HepG2 (cell line): ENCODE measurements at places on chromosomes 7 and 10.

- no peak for DNase-seq
Measured at GRCh38 chr10:112000466-112000865, 183.1 kb downstream of the GPAM start.

- DNase-seq, result no peak
Measured at GRCh38 chr7:152086513-152086912, 61.0 kb downstream of the GALNT11 start.

- peak; percentile 30 for DNase-seq
Measured at GRCh38 chr10:101291331-101292193, 62.3 kb upstream of the LBX1 start.

GRCh38 chr10:129868449-129869035 is 95.5 kb downstream of the EBF3 start:
- DNase-seq, result no peak

- no peak for DNase-seq
Measured at GRCh38 chr10:23343591-23344240, 881 bp downstream of the C10orf67 start.

GRCh38 chr10:71547312-71547711 is 150.6 kb downstream of the CDH23 start:
- no peak for DNase-seq

GRCh38 chr10:79029478-79030390 is 39.0 kb upstream of the ZMIZ1 start:
- no peak for DNase-seq

DNA sequence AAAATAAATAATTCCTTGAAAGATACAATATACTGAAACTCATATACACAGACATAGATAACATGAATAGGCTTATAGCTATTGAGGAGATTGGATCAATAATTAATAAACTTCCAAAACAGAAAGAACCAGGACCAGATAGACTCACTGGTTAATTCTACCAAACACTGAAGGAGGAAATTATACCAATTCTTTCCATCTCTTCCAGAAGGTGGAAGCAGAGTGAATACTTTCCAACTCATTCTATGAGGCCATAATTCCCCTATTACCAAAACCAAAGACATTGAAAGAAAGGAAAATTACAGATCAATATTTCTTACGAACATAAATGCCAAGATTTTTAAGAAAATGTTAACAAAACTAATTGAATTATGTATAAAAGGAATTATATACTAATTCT is 624.8 kb upstream of the LRRTM3 start:
- no peak for DNase-seq

GRCh38 chr10:86711513-86712316 is 43.4 kb downstream of the LDB3 start:
- no peak for DNase-seq

- DNase-seq, result no peak
Measured at GRCh38 chr10:65482848-65483247, 1443.0 kb upstream of the LRRTM3 start.

DNA sequence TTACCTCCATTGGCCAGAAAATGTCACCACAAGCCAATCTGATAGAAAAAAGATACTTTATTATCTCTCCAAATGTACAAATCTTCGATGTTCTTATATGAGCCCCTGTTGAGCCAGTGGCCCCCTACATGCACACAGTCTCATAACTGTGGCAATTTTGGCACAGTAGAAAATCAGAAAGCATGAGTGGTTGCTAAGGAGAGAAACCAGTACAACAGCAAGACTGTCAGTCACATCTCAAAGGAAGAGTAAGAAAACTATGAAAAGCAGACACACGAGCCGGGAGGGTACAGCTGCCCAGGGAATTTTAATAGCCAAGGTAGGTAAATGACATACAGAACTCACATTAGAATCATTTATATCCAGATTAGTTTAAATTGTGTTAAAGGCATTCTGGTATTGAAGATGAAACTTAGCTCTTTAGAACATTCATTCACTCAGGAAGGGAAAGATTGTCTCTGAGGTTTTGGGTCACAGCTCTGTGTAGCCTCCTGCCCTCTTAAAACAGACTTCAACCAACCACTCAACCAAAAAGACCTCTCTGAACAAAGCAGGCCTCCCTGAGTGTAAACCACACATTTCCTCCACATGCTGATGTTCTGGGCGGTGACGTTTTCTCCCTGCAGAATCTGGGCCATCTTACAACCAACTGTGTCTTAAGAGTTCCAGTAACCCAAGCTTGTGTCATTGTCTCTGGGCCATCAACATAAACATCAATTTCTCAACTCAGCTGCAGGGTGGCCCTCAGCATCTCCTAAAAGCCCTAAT is 80.8 kb upstream of the ADAM12 start:
- DNase-seq, result no peak

DNA sequence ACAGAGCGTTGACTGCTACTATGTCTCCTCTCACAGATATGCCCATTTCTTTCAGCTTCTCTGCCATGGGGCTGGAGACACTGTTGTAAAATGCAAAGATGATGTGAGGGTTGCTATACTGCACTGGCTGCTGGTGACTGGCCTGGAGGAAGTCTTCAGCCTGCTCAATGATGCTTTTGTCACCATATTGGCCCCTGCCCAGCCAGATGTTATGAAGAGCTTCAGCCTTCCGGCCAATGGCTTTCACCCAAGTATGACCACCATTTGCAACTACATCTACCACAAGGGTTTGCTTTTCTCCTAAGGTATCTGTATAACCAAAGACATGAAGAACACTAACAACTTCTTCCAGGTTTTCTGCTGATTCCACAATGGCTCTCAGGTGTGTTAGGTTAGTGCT is 1.6 kb downstream of the C7orf25 start:
- DNase-seq, result no peak

DNA sequence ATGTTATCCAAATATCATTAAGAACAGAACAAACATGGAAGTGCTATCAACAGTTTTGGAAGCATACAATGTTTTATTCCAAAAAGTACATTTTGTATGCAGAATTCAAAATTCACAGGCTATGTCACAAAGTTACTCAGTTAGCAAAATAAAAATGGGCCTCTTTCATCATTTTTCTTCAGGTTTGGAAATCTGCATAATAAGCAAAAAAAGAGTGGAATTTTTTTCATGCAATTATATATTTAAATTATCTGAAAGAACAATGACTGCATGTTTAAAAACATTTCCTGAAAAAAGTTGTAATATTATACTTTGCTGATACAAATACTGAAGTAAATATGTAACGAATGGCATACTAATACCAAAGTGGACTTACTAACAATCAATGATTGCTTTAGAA is 161.2 kb upstream of the MBL2 start:
- DNase-seq, result no peak

- DNase-seq, result no peak
Measured at GRCh38 chr10:18340496-18341051, 200.3 kb downstream of the CACNB2 start.

- DNase-seq, result no peak
Measured at GRCh38 chr7:26375726-26376174, 84.1 kb downstream of the SNX10 start.

- no peak for DNase-seq
Measured at GRCh38 chr7:153521370-153521769, 530.8 kb upstream of the DPP6 start.

- no peak for DNase-seq
Measured at GRCh38 chr10:79072041-79072441, 3.3 kb downstream of the ZMIZ1 start.

GRCh38 chr7:45708046-45708950 is 134.1 kb downstream of the ADCY1 start:
- no peak for DNase-seq

- no peak for DNase-seq
Measured at GRCh38 chr7:6542368-6542767, 8.9 kb downstream of the GRID2IP start.

GRCh38 chr7:26759108-26759507 is 105.3 kb downstream of the SKAP2 start:
- DNase-seq, result no peak

DNA sequence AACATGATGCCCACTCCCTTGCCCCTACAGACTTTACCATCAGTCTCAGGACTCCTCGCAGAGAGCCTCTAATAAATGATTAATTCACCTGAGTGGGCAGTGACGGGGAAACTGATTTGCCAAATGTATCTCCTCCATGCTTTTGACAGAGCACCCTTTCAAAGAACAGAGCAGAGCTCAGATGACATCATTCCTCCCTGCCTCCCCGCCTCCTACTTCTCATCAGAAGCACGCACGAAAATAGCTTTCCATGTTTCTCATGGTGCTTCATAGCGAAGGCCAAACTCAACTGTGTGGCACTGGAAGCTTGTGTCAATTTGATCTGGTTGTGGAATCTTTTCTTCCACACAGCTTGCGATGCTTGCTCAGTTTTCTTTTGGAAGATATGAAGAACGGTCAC is 442.5 kb downstream of the RPS24 start:
- DNase-seq, result no peak

GRCh38 chr7:90216080-90216674 is 4.6 kb downstream of the STEAP2 start:
- no peak for DNase-seq
